ENCODE measurements at places on chromosomes 4 and X.

DNA sequence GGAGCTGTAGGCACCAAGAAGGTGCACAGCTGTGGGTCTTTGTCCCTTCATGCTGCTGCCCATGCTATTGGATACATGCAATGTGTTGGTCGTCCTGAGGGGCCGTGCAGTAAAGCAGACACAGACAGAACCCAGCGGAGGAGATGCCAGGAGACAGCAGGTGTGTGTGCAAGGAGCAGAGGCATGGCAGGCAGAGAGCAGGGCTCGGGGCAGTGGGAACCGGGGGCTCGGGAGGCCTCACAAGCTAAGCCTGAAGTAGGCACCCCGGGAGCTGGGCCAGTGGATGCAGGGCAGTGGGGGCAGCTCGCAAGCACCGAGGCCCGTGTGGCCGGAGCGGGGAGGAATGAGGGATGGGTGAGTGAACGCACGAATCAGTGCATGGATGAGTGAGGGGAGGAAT, 13.2 kb downstream of the HTRA3 start:
- DNase-seq: no peak

GRCh38 chrX:15441464-15441863, 51.7 kb downstream of the PIR start:
- no peak for DNase-seq

DNA sequence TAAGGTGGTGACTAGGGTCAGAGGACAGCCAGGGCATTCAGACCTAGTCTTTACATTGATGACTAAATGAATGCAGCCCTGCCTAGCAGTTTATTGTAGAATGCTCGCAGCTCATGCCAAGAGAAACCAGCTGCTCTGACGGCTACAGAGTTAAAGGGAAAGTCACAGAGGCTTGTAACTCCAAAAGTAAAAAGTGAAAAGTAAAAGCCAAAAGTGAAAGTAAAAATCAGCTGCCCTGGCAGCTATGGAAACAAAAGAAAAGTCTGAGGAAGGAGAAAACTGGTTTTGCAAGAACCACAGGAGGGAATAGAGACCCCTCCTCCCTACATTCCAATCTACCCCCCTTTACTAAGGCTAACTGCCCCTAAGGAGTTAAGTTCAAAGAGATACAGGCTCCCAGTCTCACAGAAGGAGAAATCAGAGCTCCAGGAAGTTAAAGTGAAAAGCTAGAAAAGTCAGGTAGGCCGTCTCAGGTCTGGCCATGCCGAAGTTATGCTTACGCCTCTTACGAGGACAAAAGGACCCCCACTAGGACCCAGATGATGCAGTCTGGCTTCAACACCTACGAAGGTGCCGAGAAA, 6.0 kb downstream of the GAGE10 start:
- no peak for DNase-seq

DNA sequence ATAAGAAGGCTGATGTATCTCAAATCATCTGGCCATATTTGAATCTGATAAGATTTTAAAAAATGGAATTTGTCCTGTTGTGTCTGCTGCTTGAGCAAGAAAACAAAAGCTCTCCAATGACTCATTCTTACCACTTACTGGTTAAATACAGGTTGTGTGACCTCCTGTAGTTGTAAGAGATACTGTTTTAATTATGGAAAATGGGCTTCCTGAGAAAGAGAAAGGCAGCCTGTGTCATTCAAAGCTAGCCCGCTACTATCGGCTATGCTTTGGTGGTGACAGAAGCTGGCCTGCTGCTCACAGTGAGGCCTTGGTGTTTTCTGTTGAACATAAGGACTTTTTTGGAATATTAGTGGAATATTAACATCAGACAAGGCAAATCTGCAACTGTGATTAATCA, 1722.1 kb upstream of the PCDH10 start:
- no peak for DNase-seq

GRCh38 chr4:174066611-174067205, 216.8 kb downstream of the FBXO8 start:
- no peak for DNase-seq

GRCh38 chr4:52712251-52713130, 38.7 kb downstream of the ERVMER34-1 start:
- DNase-seq: peak; percentile 77

- no peak for DNase-seq
Observed at GRCh38 chr4:178344096-178344495, 901.9 kb upstream of the AGA start.

DNA sequence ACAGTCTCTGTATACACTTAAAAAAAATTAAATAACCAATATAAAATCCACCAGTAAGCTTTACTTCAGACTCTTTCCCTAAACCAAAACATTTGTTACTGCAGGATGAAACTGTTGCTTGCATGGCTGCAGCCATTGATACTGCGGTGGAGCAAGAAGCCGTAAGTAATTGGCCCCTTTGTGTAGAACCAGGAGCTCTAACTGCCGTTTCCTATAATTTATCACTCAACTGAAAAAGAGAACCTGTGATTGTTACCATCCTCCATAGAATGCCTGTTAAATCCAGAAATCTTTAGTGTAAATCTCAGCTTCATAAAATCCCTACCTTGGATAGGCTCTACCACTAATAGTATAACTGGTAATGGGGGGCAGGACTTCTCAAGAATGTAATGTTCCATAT, 62.6 kb downstream of the KIF4A start:
- DNase-seq: no peak

- no peak for DNase-seq
Observed at GRCh38 chr4:184316821-184317220, 99.1 kb upstream of the ENPP6 start.

DNA sequence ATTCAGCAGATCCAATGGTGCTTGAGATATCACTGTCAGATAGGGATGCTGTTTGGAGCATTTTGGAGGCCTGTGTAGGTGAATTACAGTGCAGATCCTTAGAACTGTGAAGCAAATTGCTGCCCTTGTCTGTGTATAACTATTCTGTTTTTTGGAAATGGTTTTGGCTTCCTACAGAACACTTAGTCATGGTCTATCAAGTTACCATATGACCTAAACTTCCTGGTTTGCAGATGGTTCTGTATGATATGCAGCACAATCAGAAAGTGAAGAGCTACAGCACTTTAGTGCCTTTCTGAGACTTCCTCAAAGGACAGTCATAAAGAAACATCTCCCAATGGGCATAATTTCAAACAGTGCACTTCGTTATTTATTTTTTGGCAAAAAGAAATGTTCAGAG, 688.6 kb downstream of the SH3BGRL start:
- no peak for DNase-seq

DNA sequence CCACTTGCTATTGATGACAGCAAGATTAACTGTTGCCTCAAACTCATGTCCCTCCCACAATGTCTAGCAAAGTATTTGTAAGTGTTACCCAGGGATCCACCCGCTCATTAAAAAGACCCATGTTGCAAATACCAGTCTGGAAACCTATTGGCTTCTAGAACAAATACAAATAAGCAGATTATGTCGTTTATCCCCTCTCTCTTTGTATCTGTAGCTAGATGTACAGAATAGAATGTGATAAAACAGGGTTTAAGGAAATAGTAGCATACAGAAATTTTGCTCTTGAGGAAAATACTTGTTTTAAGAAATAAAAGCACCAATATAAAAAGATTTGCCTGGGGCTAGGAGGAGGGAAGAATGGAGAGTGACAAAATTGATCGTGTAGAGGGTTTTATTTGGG, 142.7 kb upstream of the ZIC3 start:
- no peak for DNase-seq

GRCh38 chr4:138297743-138298405, 55.7 kb upstream of the SLC7A11 start:
- no peak for DNase-seq

GRCh38 chrX:18966624-18967023, 17.3 kb downstream of the PHKA2 start:
- no peak for DNase-seq

- no peak for DNase-seq
Observed at GRCh38 chrX:3743801-3744439, 30.5 kb upstream of the PRKX start.

DNA sequence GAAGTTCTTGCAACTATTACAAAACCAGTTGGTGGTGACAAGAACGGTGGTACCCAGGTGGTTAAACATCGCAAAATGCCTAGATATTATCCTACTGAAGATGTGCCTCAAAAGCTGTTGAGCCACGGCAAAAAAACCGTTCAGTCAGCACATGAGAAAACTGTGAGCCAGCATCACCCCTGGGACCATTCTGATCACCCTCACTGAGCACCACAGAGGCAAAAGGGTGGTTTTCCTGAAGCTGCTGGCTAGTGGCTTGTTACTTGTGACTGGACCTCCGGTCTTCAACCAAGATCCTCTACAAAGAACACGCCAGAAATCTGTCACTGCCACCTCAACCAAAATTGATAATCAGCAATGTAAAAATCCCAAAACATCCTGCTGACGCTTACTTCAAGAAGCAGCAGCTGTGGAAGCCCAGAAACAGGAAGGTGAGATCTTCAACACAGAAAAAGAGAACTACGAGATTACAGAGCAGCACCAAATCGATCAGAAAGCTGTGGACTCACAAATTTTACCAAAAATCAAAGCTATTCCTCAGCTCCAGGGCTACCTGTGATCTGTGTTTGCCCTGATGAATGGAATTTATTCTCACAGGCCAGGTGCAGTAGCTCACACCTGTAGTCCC, 21.4 kb upstream of the SLC10A6 start:
- DNase-seq: no peak

DNA sequence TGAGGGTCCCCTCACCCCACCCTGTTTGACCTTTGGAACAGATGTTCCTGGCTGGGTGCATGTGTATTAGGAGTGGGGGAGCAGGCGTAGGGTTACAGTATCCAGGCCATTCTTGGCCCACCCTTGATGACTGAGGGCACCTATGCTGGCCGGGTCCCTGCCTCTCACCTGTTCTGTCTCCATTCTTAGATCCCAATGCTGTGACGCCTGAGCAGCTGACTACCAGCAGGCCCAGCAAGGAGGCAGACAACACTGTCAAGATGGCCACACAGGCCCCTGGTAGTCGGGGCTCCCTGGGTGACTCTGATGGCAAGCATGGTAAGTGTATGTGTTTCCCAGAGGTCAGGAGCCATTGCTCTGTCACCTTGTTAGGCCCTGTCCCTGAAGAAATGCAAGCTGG, 10.9 kb downstream of the EFNB1 start:
- no peak for DNase-seq

- DNase-seq: no peak
Observed at GRCh38 chrX:110454336-110454735, 95.7 kb downstream of the RTL9 start.

- no peak for DNase-seq
Observed at GRCh38 chr4:137980641-137981040, 261.5 kb downstream of the SLC7A11 start.

- no peak for DNase-seq
Observed at GRCh38 chr4:169885893-169886292, 128.1 kb upstream of the HPF1 start.

DNA sequence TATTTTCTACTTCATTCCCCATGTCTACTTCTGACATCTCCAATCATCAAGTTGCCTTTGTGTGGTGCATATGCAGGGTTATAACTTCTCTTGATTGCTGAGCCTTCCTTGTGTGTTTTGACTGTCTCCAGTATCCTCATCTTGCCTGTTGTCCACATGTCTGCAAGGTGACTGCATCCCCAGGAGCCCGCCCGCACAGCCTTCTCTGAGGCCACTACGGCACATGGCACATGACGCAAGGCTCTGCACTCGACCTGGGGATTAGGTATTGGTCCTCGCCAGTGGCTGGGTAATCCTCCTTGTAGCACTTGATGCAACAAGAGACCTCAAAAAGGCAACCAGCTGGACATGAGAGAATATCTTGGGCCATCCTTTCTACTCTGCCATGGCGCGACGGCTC, 122.6 kb downstream of the SORBS2 start:
- no peak for DNase-seq

- no peak for DNase-seq
Observed at GRCh38 chrX:21798677-21799219, 40.7 kb upstream of the MBTPS2 start.

DNA sequence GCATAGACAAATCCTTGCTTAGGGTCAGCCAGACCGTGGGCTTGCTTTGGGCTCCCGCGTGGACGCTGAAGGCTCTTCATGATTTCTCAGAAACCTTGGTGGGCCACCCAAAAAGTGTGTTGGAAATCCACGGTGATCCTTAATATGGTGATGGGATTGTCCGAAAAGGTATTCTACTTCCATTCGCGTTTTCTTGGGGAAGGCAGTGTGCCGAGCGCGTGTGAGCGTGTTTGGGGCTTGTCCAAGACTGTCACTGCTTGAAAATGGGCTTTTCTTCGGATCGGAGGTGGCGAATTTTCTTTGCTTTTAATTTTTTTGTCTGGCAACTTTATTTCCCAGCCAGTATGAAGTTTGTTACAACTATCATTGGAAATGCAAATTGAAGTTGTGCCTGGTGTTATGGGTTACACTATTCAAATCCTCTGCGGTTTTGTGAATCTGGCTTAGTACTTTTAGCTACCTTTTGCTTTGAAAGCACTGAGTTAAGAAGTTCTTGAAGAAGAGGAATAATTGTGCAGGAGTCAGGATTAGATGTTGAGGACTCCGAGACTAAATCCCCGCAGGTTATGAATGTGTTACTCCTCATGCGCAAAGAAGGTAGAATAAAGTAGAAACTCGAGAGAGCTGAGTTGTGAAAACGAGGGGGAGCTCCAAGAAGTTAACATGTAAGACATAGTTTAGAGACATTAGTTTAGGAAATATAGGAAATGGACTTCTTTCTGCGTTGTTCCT, 3.2 kb downstream of the SPRY1 start:
- DNase-seq: no peak

DNA sequence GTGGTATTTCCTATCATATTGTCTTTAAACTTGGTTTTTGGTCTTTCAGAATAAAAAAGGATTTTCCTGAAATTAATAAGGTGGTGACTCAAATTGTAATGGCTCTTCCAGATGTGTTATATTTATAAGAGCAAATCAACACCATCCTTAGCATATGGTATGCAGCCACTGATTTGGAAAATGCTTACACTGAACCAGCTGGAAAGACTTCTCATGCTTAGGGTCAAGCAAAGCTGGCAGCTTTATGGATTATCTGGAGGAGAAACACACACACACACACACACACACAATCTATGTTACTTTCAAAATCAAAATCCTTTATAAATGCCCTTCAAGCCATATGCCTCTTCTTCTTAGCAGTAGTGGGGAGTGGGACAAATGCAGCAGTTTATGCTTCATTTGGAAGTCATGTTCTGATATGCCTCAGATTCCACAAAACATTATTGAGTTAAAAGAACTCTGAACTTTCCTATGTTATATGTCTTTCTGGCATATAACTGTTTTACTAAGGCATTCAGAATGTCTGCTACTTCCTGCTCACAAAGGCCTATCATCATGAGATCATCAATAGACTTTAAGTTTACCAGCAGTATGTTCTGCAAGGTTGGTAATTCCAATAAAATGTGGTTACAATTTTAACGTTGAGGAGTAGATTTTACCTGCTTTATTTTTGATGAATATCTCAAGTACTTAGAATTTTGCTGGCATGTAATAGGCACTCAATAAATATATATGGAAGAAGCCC, 72.9 kb upstream of the PRDM5 start:
- no peak for DNase-seq

- no peak for DNase-seq
Observed at GRCh38 chrX:47483306-47484268, 565 bp upstream of the ZNF41 start.

DNA sequence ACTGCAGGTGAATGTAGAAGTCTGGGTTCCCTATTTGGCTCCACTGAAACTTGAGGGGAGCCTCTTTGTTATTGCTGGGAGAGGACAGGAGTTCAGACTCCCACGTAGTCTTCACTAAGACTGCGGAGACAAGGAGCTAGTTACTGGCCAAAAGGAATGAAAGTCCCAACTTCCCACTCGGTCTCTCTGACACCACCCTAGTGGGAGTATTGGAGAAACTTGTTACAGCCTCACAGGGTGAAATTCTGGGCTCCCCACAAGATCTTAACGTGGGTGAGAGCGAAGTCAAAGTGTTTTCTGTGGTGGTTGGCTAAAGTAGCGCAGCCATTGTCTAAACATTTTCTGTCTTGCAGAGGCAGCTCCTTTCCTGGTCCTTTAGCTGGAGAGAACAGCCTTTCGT, 13.5 kb downstream of the MYOZ2 start:
- DNase-seq: no peak

Data from AML-193 (cell line).